Breast epithelium (tissue), 4 donors: ENCODE measurements at places on chromosomes 7 and 10. TPM values are rescaled to one million over a fixed set of nuclear protein-coding genes. Genes with fewer than 3 reads are reported as not detected.

DNA sequence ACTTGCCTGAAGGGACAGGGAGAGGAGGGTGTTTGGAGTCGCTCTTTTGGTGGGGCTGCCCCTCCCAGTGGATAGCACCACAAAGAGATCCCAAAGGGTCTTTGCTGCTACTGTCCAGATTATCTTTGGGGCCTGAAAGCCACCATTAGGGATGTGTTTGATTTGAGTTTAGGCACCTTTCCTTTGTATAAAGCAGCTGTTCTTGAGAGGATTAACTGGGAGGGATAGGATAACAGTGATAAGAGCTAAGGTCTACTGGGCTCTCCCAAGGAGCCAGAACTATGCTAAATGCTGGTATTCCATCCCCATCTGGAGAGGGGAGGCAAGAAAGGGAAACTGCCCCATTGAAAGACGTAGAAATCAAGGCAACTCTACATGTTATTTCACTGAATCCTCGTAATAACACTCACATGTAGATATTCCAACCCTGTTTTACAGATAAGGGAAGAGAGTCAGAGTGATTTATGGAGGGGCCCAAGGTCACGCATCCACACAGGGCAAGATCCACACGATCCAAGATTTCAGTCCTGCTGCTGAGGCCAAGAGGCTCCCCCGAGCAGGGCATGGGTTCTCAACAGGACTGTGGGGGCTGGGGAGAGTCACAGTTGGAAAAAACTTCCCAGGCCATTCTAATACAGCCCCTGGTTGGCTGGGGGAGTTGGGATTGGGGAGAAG is 11.1 kb upstream of the TCF7L2 start:
- DNase-seq = no peak

- no peak for DNase-seq
These were observed 4.4 kb downstream of the PSPH start for GRCh38 chr7:56046721-56047445.

GRCh38 chr10:22436526-22436892 is 91.2 kb downstream of the SPAG6 start:
- peak; percentile 23 for DNase-seq

Gene VIPR2
- total RNA-seq = 4.6 TPM

DNA sequence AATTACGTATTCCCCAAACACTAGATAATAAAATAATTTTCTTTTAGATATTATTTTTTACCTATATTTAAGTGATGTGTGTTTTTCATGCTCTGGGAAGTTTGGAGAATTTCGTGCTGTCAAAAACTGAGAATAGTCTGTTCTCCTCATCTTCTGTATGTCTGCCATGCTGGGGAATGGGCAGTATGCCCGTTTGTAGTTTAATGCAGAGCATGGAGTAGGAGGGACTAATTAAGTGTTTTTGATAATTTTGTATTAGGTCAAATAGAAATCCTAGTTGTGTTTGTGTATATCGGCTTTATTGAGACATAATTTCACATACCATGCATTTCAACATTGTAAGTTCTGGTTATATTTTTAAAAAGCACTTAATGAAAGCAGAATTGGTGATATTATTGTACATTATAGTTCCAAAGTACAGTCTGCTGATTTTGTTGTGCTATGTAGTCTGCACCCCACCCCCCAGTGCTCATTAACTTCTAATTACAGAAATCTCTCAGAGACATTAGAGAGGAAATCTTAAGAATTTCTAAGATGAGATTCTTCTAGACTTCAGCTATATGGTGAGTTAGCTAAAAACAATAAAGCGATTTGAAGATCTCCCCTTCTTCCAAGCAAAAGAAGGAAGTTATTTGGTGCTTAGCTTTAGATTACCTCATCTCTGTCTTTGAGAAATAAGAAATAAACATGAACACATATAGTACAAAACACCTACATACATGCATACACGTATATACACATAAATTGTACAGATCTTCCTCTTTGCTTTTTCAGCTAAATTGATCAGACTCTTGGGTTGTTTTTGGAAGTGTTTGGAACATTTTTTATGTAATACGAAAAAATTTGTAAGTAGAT is 22.2 kb downstream of the ZRANB1 start:
- no peak for DNase-seq

Gene CCL24
- total RNA-seq = not detected

Gene FAM25G
- not detected for total RNA-seq

Gene PAPOLB
- 0.15 TPM for total RNA-seq

DNA sequence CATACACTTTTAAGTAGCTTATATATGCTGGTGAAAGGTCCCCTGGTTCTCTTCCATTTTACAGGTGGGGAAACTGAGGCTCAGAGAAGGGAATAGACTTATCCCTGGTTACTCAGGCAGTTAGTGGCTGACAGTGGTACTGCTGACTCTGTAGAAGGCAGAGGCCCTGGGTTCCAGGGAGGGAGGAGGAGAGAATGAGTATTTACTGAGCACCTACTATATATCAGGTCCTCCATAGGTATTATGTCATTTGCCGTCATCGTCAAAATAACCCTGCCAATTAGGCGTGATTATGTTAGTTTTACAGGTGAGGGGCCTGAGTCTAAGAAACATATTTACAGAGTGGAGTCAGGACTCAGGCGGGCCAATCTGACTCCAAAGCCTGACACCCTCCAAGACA is 13.3 kb upstream of the PALD1 start:
- no peak for DNase-seq
